ENCODE measurements at places on chromosomes 2 and 18.

DNA sequence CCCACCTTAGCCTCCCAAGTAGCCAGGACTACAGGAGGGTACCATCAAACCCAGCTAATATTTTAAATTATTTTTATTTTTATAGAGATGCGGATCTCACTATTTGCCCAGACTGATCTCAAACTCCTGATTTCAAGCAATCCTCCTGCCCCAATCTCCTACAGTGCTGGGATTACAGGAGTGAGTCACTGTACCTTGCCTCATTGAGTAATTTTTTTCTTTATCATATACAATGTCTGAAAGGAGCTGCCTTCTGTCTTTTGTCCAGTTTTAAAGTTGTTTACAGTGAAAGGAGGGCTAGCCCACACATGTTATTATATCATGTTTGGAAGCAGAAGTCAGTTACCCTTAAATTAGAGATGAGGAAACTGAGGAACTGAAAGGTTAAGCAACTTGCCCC, 32.5 kb downstream of the PRKRA start:
- DNase-seq = no peak

GRCh38 chr2:145723872-145724271, 1204.0 kb upstream of the ZEB2 start:
- DNase-seq = no peak

GRCh38 chr2:224151680-224152310, 112.7 kb upstream of the SERPINE2 start:
- no peak for DNase-seq

GRCh38 chr18:42950732-42951131, 164.8 kb downstream of the RIT2 start:
- no peak for DNase-seq

DNA sequence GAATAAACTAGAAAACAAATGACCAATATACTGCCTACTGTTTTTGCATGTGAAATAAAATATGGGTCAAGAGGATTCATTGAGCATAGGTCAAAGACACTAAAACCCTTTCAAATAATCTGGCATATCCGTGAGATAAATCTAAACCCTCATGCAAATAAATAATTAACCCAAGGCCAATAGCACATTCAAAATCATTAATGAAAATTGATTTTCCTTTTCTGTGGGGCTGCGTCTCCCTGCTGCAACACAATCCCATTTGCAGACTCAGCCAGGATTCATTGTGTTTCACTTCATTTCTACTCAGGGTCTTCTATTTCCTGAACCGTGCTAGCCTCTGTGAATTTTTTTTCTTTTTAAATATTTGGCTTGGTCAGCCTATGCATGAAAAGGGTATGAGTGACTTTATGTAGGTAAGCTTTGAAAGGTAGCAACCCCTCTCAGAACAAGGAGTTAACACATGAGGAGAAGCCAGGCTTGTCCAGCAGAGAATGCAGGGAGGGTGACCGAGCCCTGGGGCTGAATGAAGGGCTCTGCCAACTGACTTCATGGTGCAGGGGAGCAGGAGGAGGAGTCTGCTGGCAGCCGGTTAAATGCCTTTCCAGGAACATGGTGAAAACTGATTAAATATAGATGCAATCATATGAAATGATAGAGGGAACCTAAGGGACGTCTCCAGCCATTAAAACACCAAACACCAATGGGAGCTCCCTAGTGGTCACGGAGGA, 10.3 kb upstream of the CTAGE1 start:
- no peak for DNase-seq

- no peak for DNase-seq
Measured at GRCh38 chr18:71456206-71456605, 1087.9 kb downstream of the CBLN2 start.

GRCh38 chr2:102736110-102736409, 25.8 kb upstream of the TMEM182 start:
- peak; percentile 30 for DNase-seq

DNA sequence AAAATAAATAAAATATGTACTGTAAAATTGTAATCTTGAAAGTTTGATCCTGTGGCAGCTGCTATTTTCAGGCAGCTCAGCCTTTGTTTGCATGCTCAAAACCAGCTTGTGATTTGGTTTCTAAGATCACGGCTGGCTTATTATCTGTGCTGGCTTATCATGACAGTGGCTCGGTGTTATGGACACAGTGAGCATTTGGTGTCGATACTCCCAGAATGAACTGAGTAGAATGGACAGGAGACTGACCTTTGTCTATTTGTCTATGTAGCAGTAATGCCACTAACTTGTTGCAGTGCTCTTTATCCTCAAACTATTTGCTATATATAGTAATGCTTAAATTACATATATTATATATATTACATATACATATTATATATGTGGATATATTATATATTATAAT, 58.8 kb downstream of the NEDD4L start:
- DNase-seq = no peak

DNA sequence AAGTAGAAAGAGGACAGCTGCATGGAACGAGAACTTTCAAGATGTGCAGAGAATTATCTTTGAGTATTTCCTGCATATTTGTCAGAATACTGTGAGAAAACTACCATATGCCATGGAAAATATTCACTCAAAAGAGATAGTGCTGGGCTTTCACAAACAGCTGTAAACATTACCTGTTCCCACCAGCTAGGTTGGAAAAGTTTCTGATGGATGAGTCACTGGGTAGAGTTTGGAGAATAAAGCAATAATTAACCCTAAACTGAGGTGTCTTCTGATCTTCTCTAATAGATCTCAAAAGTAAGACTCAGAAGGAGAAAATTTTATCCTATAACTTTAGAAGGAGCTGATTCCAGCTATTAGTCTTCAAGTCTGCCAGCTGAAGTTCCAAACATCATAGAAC, 3.9 kb upstream of the FSIP2 start:
- DNase-seq = no peak

DNA sequence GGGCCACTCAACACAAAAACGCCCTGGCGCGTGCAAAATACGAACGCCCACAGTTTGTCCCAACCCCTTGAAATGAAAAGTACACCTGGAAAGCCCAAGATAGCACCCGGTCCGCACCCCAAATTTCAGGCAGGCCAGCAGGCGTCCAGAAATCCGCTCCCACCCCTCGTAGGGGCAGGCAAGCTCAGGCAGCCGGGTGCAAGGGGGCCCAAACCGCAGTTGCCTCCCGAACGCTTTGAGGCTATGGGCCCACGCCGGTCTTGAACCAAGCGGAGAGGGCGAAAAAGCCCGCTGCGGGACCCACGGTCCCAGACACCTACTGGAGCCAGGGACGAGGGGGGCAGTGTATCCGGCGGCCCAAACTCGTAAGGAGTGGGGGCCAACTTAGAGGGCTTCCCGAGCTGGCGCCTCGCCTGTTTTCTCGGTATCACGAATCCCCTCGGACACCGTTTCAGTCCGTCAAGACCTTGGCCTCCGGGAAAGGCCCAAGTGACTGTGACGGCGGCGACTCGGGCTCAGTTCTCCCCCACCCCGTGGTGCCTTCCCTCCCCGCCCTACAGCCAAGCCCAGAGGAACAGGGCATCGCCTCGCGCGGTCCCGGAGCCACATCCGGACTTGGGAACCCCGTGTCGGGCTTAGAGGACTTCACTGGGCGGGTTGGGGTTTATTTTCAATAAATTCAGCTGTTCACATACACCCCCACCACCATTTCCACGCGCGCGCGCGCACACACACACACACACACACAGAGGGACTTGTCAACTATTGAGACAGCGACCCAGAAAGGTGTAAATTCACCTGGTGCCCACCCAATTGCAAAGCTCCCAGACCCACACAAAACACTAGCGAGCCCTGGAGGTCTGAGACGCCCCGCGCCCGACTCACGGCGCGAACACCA, 6.2 kb upstream of the SATB2 start:
- no peak for DNase-seq

- no peak for DNase-seq
Measured at GRCh38 chr2:159022019-159022418, 53.6 kb downstream of the TANC1 start.

GRCh38 chr2:148103946-148104345, 83.1 kb downstream of the MBD5 start:
- DNase-seq = no peak

GRCh38 chr2:184835398-184835715, 237.0 kb downstream of the ZNF804A start:
- no peak for DNase-seq

- DNase-seq = no peak
Measured at GRCh38 chr2:190996947-190997346, 17.0 kb downstream of the STAT1 start.

DNA sequence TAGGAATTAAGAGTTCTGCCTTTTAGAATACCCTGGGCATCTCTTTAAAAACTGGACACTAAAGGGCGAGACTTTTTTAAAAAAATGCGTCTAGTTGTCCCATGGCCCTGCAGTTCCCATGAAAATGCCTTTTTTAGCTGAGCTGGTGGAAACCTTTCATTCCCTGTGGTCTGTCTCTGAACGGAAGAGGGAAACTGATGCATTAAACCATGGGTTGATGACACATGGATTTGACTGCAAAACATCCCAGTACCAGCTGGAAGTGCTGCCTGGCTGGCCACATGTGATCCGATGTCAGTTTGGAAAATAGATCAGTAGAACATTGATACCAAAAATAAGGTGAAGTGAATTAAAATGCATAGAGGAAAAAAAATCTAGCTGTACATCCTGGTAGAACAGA, 129.2 kb downstream of the MYO1B start:
- no peak for DNase-seq

- no peak for DNase-seq
Measured at GRCh38 chr2:78553866-78554647, 471.4 kb upstream of the REG3G start.

DNA sequence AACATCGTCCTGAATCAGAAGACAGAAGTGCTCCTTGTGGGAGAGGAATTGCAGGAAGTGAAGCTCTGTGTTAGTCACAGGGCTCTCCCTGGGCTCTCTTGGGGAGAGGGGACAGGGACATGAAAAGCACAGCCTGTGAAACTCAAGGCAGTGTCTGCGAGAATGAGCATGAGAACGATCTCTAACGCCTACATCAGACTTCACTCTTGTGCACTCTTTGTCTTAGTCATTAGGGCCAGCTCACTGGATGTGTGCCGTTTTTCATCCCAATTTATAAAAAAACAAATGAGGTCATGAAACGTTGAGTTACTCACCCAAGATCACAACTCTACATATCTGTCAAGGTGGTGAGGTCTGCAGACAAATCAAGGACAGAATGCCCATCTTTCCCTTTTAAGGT, 27.0 kb upstream of the TWIST2 start:
- DNase-seq = no peak

- no peak for DNase-seq
Measured at GRCh38 chr2:108133457-108133856, 106.3 kb upstream of the SULT1C3 start.

GRCh38 chr2:210623506-210623905, 67.1 kb downstream of the CPS1 start:
- no peak for DNase-seq

DNA sequence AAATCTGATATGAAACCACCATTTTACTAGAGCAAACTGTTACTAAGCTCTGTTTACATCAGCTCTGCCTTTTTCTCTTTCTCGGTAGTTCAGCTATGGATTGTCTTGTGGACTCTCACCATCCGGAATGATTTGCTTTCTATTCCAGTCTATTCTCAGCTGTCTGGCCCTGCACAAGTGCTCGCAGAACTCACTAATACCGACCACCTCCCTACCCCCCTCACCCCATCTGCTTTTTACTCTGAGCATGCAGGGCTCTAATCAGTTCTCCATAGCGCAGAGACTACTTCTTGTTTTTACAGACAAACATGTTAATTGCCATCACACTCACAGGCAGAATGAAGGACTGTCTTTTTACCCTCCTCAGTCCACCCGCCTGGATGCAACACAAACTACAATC, 180.7 kb upstream of the POU3F3 start:
- no peak for DNase-seq

DNA sequence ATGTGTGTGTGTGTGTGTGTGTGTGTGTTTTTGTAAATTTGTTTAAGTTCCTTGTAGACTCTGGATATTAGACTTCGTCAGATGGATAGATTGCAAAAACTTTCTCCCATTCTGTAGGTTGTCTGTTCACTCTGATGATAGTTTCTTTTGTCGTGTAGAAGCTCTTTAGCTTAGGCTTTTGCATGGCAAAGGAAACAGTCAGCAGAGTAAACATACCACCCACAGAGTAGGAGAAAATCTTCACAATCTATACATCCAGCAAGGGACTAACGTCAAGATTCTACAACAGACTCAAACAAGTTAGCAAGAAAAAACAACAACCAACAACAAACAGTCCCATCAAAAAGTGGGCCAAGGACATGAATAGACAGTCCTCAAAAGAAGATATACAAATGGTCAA, 336.7 kb upstream of the ATP5MC3 start:
- DNase-seq = no peak

DNA sequence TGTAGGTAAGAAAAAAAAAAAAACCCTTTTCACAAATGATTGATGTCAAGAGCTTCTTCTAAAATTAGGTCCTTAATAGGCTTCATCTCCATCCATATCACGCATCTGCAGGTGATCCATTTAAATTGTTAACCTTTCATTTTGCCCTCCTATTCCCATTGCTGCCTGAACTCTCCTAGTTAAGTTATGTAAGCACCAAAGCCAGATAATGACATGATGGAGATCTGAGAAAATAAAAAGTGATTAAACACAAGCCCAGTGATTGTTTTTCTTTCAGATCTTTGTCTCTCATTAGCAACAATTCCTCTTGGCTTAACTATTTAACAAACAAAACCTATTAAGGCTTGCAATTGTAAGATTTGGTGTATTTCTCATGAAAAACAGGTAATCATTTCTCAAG, 20.0 kb downstream of the LANCL1 start:
- DNase-seq = no peak

- DNase-seq = no peak
Measured at GRCh38 chr18:55967019-55967418, 379.0 kb upstream of the TCF4 start.

- DNase-seq = no peak
Measured at GRCh38 chr2:42696987-42697386, 66.9 kb downstream of the OXER1 start.

- DNase-seq = no peak
Measured at GRCh38 chr2:42436370-42436769, 57.4 kb downstream of the KCNG3 start.

DNA sequence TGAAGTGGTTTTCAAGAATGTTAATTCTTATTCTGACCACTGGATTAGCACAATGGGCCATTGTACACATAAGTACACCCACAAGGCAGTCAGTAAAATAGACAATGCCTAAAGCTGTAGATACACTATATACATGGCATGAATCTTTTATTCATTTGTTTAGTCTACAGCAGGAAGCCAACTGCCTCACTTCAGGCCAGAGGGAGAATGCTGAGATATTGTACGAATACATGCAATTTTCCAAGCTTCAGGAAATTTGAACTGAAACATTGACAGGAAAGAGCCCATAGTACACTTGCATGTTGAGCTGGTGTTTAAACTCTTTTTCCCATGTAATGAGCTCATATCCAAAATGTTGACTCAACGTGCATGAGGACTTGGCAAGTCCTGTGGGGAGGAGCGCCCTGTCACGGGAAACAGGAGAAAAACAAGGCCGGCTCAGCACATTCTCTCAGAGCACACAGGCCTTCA, 111.6 kb upstream of the CYP1B1 start:
- DNase-seq = no peak

DNA sequence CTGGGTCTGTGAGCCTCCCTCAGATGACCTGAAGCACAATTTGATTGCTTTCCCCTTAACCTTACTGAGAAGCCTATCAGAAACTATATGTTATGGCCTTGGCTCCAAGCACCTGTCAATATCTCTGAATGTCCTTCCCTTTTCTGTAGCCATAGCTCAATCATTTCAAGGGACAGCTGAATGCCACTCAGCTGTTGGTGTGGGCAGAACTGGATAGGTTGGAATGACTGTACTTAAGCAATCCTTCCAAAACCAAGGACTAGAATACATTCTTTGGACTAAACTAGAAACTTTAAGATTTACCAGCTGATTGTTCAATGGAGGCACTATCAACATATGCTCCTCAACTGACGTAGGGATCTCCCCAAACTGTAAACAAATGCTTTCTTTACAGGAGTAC, 159.4 kb downstream of the THADA start:
- DNase-seq = no peak

Measured in OCI-LY7 (cell line).